Central memory CD4-positive, alpha-beta T cell (primary cell): ENCODE measurements at places on chromosomes 11 and 22.

DNA sequence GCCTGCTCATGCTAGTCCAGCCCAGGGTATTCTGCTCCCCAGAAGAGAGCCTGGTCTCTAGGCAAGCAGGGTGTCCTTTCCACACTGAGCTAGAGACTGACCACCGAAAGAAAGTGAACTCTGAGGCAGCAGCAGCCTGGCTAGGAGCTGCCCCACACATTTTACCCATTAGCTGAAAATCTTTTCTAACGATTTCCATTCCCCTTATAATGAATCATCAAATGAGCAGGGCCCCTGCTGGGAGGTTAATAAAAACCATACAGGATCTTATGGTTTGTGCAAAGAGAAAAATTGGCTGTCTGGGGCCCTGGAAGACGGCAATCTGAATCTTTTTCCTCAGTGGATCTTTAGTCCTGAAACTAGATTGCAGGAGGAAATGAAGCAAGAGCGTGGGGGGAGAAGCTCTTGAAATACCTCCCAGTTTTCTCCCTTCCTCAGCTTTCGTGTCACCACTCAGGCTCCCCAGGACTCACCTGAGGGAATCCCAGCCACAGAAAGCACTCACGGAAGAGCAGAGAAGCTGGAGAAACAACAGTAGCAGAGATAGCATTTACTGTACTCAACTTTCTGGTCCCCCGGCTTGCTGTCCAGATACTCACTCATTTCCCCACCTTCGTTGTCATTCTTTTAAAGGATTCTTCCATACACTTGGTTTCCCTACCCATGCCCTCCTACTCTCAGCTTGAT, 74.7 kb upstream of the CD44 start:
- no peak for DNase-seq

- no peak for DNase-seq
These were observed 19.4 kb downstream of the TRPM5 start for GRCh38 chr11:2424811-2425495.

- DNase-seq: no peak
These were observed 129.3 kb upstream of the NECTIN1 start for GRCh38 chr11:119858288-119858687.

DNA sequence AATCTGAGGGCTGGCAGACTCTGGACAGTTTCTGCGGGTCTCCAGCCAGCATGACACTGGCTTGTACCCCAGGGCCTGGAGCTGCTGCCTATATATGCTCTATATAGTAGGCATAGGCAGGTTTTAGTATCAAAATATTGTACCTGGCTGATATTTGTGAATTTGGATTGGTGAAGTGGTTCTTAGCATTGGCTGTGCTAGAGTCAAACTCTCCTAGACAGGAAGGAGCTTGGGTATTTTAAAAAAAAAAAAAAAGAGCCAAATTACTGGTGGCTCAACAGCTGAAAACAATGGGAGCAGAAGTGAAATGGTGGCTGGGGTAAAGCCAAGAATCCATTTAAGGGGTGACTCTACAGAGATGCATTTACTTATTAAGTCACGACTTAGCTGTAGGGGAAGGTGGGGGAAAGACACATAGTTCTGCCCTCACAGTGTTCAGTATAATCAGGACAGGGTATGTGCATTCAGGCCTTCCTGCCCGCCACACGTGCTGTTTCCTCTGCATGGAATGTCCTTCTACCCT, 11.0 kb upstream of the MTFP1 start:
- no peak for DNase-seq

- DNase-seq: no peak
These were observed 2.0 kb downstream of the MAP3K11 start for GRCh38 chr11:65611758-65612603.

DNA sequence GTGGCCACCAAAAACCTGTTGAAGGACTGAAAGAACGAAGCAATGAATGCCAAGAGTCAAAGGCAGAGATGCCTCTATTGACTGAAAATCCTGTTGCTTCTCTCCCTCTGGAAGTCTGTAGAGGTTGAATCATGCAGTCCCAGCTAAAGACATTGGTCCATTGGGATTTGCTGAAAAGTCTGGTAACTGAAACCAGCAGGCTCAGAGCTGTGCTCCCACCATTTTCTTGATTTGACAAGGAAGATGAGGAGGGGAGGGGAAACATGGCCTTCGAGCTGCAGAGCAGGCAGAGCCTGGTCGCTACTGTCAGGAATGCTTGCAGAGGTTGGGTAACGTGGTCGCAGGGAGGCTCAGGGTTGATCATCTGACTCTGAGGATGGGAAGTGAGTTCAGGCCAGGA, 72.8 kb upstream of the CSNK2A3 start:
- no peak for DNase-seq

DNA sequence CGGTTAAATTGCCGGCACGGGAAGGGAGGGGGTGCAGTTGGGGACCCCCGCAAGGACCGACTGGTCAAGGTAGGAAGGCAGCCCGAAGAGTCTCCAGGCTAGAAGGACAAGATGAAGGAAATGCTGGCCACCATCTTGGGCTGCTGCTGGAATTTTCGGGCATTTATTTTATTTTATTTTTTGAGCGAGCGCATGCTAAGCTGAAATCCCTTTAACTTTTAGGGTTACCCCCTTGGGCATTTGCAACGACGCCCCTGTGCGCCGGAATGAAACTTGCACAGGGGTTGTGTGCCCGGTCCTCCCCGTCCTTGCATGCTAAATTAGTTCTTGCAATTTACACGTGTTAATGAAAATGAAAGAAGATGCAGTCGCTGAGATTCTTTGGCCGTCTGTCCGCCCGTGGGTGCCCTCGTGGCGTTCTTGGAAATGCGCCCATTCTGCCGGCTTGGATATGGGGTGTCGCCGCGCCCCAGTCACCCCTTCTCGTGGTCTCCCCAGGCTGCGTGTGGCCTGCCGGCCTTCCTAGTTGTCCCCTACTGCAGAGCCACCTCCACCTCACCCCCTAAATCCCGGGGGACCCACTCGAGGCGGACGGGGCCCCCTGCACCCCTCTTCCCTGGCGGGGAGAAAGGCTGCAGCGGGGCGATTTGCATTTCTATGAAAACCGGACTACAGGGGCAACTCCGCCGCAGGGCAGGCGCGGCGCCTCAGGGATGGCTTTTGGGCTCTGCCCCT, 529 bp upstream of the CCND1 start:
- no peak for DNase-seq
